ENCODE measurements at places on chromosomes 5 and 9.

GRCh38 chr5:463301-463700 lies 20.3 kb downstream of the EXOC3 start:
- no peak for DNase-seq

- DNase-seq: no peak
Measured at GRCh38 chr5:145666591-145666990, 168.6 kb downstream of the PRELID2 start.

DNA sequence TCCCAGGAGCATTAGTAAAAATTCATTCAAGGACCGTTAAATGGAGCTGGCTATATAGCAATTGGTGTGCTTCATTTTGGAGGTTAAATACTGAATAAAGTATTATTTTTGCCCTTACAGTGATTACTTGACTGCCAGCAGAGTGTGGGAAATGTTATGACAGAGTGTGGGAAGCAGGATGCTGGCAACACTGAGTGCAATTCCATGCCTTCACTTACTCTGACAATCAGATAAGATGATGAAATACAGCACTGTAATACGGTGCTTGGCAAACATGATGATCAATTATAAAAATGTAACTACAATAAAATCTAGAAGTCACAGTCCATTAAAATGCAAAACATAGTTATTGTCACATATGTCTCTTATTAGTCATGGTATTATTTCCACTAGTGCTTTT lies 651.3 kb downstream of the PTPRD start:
- no peak for DNase-seq

DNA sequence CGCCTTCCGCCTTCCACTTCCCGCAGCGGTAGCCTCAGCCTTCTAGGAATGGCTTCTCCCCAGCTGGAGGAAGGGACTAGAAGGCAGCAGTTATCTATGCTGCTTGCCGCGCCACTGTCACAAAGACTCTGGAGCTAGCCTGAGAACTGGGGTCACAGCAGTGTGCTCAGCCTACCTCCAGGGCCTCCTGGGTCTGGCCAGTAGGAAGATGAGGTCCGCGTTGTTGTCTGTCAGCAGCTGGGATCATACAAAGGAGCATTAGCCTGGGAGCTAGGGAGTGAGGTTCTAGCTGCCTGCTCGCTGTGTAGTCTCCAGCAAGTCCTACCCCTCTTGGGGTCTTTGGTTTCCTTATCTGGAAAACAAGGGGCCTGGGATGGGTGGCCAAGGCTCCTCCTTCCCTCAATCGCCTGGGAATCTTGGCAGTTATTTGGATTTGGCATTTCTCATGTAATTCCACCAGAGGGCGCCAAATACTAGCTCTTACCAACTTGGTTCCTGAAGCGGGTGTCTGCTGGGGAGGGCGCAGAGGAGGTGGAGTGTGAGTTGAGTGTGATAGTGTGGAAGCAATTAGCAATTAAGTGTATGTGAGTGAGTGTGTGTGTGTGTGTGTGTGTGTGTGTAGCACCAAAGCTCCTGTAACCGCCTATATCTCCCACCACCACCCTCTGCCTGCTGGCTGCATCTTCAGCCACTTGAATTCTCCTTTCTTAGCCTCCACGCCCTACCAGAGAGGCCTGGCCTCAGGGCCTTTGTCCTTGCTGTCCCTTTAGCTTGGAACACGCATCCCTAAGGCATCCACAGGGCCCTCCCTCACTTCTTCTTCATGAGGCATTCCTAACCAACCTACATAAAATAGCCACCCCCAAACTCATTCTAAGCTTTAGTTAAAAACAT lies 97.1 kb downstream of the ENTREP1 start:
- peak; percentile 58 for DNase-seq

DNA sequence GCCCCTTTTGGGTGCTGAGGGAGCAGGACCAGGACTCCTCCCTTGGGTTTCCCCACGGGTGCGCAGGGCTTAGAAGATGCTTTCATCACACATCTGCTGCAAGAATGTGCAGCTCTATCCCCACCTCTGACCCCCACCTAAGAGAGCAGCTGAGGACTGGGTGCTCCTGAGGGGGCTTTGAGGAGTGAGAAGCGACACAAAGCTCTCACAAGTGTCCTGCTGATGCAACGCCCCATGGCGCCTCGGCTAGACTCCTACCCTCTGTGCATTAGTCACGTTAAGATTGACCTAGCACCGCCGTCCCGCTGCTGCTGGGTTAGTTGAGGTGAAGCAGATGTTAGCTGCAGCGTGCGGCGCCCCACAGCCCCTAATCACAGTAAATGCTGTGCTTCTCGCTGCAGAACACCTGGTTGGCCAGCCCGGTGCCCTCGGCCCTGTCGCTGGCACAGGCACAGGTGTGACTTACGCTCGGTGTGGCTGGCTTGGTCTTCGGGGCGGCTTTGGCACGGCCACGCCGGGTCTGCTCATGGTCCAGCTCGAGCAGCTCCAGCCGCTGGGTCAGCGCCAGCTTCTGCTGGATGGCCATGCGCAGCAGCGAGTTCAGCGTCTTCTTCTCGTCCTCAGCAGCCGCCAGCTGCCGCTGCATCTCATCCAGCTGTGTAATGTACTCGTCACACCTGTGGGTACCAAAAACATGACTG lies 45.0 kb upstream of the IPPK start:
- DNase-seq: no peak

DNA sequence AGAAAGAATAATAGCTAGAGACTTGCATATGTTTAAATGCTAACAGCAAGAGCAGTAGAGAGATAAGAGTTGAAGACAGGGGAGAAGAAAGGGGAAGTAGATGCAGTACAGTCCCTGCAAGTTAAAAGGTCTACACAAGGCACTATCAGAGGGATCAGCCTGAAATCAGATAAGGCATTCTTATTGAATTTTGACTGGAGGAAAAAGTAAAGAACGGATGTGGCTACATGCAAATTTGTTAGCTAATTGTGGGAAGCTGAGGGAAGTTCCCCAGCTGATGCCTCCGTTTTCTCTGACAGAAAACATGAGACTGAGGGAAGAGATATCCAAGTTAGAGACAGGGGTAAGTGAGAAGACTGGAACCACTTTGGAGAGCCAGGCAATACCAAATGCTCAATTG lies 12.9 kb upstream of the RHOBTB3 start:
- peak; percentile 54 for DNase-seq

GRCh38 chr5:31581498-31582099 lies 49.5 kb downstream of the C5orf22 start:
- peak; percentile 35 for DNase-seq

GRCh38 chr9:87515588-87516221 lies 18.0 kb downstream of the DAPK1 start:
- no peak for DNase-seq

DNA sequence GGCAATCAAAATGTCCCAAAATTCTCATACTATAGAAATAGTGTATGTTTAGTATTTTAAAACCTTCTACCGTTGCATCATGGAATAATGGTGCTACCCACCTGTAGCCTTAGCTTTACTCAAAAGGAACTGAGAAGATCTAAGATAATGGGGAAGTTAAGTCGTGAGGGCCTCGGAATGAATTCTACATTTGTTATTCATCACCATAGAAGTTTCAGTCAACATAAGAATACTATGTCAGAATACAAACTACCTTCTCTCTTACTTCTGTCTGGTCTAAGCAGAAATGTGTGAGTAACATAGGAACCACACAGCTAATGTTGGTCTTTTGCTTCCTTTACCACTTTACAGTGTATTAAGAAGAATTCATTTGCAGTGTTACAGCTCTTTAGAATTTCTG lies 43.2 kb downstream of the RFK start:
- DNase-seq: no peak

Data from CD4-positive, alpha-beta T cell treated with Interleukin-10 for 1 hour (primary cell).